ENCODE measurements at places on chromosomes 2 and 18.

DNA sequence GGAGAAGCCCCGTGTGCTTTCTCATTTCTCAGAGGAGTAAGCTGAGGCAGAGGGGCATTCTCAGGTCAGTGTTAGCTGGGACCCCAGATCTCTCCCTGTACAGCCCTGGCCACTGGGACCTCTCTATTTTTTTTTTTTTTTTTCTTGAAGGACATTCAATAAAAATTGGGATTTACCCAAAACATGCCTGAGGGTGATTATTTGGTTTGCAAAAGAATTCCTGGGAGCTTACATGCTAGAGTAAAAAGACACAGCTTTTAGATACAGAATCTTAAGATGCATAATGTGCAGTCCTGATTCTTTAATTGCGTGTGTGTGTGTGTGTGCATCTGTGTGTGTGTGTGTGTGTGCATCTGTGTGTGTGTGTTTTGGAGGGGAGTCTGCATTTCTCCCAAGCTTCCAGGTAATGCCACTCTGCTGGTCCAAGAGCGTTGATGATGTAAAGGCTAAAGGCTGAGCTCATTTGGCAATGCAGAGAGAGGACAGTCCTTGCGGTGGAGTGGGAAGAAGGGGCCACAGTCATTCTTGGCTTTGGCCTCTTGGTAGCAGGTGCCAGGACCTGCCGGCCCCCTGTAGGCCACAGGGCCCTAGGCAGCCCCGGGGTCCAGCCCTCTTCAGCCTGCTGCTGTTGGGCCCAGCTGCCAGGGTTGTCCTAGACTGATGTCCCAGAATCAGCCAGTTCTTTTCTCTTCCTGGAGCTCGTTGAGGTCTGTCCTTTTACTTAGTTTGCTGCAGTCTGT, 74.1 kb upstream of the MCFD2 start:
- no peak for DNase-seq

DNA sequence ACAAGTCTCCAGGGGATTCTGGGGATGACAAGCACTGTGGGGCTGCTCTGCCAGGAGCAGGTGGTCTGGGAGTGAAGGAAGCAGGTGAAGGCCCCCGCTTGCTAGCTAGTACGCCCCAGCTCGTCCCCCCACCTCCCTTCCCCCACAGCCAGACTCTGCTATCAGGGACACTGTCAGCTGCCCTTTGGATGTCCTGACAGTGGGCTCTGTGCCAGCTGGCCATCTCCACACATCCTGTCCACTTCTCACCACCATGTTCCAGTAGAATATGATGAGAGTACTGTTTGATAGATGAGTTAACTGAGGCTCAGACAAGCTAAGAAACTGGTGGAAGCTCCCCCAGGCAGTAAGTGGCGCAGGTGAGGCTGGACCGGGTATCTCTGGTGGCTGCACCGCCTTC, 276.2 kb downstream of the CELF4 start:
- DNase-seq = no peak

DNA sequence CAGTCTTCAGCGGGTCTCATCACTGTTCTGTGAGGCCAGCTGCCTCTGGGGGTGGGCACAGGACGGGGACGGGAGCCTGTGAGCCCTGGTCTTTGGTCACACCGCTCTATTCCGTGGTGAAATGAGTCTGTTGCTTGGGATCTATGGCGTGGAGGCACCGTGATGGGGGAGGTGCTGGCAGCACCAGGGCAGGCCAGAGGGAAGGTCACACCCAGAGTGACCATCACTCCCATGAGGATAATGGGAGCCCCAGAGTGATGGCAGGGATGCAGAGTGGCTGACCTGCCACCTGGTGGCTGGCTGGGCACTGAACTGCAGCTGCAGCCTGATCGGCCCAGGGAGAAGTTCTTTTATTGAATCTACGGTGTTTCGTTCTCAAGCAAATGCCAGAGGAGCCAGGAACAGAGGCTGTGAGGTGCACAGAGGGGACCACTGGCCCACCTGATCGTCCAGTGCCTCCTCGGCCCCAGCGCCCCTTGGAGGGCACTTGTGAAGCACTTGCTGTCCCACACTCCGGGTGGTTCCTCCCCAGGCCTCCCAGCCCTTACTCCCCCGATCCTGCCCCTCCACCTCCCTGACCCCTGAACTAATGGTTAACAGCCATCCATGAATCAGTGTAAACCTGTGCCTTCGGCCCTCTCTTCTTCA, 17.9 kb downstream of the KCNIP3 start:
- no peak for DNase-seq

- no peak for DNase-seq
Measured at GRCh38 chr2:57990118-57990725, 56.4 kb upstream of the VRK2 start.

DNA sequence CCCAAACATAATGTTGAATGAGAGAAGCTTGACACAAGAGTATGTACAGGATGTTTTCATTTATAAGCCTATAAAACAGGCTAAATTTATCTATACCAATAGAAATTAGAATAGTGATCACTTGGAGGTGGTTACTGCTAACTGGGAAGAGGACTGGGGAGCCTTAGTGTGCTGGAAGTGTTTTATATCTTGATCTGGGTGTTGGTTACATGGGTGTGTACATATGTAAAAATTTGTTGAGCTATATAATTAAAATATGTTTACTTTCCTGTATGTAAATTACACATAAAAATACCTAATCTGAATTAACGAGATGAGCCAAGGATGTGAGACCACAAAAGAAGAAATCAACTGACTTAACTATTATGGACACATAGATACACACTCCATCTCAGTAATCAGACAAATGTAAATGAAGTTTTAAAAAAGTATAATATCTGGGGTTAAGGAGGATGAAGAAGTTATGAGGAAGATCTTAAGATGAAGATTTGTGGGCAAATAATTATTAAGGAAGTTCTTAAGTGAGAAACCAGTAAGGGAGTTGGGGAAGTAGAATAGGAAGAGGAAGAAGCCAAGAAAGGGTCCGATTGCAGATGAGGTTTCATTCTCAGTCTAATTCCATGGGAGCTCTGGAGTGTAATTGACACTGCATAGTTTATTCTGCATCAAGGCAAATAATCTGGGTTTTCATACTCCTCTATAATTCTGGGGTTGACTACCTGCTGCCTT, 32.3 kb upstream of the NABP1 start:
- no peak for DNase-seq

- DNase-seq = no peak
Measured at GRCh38 chr2:67394734-67395133, 2.4 kb upstream of the ETAA1 start.

DNA sequence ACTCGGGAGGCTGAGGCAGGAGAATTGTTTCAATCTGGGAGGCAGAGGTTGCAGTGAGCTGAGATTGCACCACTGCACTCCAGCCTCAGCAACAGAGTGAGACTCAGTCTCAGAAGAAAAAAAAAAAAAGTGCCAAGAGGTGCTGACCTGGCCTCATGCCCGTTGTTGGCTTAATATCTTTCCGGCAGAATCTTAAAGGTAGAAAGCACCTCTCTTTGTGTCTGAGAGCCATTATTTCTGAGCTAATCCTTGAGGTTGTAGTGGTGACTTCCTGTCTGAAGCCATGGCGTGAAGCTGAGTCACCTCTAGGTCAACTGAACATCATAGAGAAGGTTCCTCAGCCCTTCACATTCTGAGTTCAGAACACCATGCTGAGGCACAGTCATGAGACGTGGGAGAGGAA, 60.4 kb downstream of the WDSUB1 start:
- DNase-seq = no peak

DNA sequence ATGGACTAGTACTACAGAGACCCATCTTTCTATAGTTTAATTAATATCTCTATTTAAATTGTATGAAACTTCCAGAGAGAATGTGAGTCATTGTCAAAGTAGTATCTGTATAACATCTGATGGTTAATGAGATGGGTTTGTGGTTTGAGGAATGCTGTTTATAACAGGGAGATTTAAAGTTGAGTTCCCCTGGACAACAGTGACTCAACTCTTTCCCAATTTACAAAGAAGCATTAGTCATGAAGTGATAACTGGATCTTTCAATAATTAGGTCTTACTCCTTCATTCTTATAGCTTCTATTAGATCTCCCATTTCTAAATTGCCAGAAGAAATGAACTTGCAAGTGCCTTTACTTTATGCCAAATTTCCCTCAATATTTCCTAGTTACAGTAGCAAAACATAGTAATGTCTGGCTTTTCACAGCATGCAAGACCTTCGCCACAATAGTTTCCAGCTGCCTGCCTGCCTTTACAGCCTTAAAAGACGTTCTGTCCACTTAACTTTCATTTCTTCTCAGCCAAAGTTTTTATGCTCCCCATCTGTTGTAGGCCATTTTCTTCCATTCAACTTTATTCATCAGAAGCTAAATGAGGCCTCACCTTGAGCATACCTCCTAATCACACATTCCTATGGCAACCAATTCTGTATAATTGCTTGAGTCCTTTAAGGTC, 47.7 kb upstream of the WDR75 start:
- peak; percentile 96 for DNase-seq

GRCh38 chr2:16767789-16768476, 102.3 kb upstream of the CYRIA start:
- DNase-seq = no peak
